ENCODE measurements at places on chromosomes 1 and 21.

DNA sequence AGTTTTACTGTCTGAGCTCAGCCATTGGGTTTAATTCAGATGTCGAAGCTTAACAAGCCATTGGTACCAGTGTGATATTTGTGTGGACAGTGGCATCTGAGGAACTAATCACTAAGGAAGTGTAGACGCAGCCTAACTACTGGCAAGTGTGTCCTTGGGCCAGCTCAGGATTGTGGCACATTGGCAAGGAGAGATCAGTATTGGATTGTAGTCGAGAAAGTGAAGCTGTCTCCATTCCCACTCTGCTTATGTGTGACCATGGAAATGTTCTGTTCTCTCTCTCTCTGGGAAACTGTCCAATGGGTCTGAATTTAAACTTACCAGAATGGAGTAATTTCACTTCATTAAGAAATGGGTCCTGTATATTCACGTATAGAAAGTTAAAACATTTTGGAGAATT, 112.2 kb downstream of the ITSN1 start:
- H3K27me3 ChIP-seq, result no peaks in the 10 kb centered on the region

GRCh38 chr1:119909890-119910596, 13.7 kb upstream of the ADAM30 start:
- no peaks in the 10 kb centered on the region for H3K27me3 ChIP-seq
- no peaks in the 10 kb centered on the region for H3K36me3 ChIP-seq
- H3K4me3 ChIP-seq, result no peak overlapping the region

DNA sequence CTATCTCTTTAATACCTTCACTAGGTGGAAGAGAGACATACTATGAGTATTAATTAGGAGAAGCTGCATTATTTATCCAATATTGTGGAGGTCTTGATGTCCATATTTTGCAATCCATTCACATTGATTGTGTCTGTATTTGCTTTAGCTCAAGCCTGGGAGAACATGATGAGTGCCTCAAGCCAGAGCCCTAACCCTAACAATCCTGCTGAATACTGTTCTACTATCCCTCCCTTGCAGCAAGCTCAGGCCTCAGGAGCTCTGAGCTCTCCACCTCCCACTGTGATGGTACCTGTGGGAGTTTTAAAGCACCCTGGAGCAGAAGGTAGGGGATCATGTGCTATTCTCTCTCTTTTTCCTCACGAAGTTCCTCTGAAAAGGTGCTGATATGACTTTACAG, 99.5 kb downstream of the CC2D1B start:
- no peaks in the 10 kb centered on the region for H3K36me3 ChIP-seq
- peaks cover 12% of the 10 kb centered on the region for H3K4me1 ChIP-seq
- no peak overlapping the region for H3K27ac ChIP-seq

GRCh38 chr1:72896256-72896655, 613.9 kb upstream of the NEGR1 start:
- no peaks in the 10 kb centered on the region for H3K36me3 ChIP-seq
- H3K4me1 ChIP-seq, result no peaks in the 10 kb centered on the region
- H3K27me3 ChIP-seq, result no peaks in the 10 kb centered on the region
- no peak for DNase-seq
- no peak overlapping the region for H3K27ac ChIP-seq
- no peak overlapping the region for H3K4me3 ChIP-seq

DNA sequence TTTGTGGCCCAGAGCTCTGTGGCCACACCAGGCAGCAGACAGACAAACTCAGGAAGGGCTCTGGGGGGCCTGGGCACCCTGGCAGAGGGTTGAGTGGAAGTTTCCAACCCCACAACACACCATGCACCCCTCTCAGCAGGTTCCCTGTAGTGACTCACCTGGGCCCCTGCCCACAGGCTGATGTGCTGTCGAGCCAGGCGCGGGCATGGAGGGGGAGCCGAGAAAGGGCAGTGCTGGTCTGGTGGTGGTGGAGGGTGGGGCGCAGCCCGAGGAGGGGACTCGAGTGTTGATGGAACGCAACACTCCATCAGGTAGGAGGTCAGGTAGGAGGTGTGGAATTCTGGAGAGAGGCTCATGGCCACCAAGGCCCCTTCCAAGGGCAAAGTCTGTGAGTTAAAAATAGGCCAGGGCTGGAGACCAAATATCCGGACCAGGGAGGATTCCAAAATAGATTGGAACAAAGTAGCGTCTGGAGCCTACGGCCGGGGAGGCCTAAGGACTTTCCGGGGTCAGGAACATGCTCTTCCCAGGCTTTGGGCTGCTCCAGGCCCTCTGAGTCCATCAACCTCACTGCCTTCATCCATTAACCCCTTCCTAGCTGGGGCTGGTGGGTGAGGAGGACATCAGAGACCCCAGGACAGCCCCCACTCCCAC, 191.5 kb upstream of the AJAP1 start:
- H3K4me1 ChIP-seq, result no peaks in the 10 kb centered on the region
- H3K36me3 ChIP-seq, result no peaks in the 10 kb centered on the region
- no peak for DNase-seq
- no peak overlapping the region for H3K4me3 ChIP-seq
- no peak overlapping the region for H3K27ac ChIP-seq
- no peaks in the 10 kb centered on the region for H3K27me3 ChIP-seq

GRCh38 chr1:1250786-1251284, 4.3 kb upstream of the C1QTNF12 start:
- DNase-seq, result no peak
- peaks cover 26% of the 10 kb centered on the region for H3K27me3 ChIP-seq

DNA sequence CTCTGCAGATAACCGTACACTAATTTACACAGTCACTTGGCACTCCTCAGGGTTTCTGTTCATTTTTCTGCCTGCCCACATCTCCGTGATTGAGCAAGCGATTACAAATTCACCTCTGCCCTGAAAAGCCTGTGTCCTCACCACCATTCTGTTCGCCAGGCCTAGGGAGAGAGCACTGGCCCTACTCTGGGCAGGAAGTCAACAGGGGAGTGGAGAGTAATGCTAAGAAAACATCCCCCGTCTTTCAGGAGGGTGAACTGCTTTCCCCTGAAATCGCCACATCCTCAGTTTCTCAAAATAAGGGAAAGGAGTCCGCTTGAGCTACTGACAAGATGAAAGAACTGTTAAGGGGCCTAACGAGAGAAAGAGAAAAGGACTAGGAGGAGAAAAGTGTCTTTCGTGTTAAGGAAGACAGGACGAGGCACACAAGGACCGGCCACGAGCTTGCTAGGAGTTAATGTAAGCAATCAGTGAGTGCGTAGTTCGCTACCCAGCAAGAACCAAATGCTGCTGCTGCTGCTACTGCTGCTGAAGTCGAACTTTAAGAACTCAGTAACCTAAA, 632 bp downstream of the PEX19 start:
- peaks cover 9% of the 10 kb centered on the region for H3K36me3 ChIP-seq
- DNase-seq, result peak; percentile 52
- H3K4me3 ChIP-seq, result peak overlapping the region; percentile 98
- no peak overlapping the region for H3K27ac ChIP-seq
- H3K4me1 ChIP-seq, result peaks cover 22% of the 10 kb centered on the region

DNA sequence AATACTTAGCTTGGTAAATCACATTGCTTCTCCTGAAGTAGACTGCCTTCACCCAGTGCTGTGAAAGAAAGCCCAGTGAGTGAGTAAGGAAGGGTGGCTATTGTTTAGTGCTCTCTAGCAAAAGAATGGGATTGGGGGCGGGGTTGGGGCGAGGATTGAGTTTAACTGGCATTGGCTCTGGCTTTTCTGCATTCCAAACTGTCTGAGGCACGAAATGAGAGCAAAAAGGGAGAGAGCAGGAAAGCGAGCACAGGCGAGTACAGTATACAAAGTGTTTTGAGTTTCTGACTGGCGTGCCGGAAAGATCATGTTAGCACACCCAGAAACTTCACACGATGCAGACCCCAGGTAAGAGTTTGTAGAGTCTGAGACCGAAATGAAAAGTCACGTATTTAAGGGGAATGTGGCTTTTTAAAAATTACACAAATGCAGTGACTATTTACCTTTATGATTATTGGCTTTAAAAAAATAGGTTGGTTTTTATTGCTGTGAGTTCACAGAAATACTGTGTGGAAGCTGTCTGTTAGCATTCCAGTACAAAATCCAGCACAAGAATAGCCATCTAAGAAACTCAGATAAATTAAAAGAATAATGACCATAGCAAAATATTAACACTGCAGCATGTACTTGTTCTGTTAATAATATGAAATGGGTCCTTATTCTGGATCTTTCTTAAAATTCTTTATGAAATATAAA, 155.4 kb downstream of the CLEC20A start:
- peak overlapping the region; percentile 50 for H3K27ac ChIP-seq
- H3K4me3 ChIP-seq, result peak overlapping the region; percentile 46
- peak; percentile 95 for DNase-seq
- no peaks in the 10 kb centered on the region for H3K36me3 ChIP-seq
- peaks cover 44% of the 10 kb centered on the region for H3K4me1 ChIP-seq

DNA sequence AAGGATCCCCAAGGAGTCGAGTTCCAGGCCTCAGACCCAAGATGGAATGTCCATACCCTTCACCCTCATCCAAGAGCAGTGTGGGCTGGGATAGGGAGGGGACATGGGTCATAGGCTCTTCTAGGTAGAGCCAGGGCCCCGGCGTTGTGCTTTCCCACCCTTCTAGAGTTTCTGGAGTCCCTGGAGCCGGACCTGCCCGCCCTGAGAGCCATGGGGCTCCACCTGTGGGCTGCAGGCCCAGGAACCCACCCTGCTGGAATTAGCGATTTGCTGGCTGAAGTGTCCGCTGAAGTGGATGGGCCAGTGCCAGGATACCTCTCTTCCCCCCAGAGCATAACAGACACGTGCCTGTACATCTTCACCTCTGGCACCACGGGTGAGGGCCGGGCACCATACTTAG, 1.1 kb downstream of the SLC27A3 start:
- no peaks in the 10 kb centered on the region for H3K36me3 ChIP-seq
- peaks cover 6% of the 10 kb centered on the region for H3K27me3 ChIP-seq
- H3K4me3 ChIP-seq, result peak overlapping the region; percentile 83
- DNase-seq, result no peak
- H3K4me1 ChIP-seq, result peaks cover 10% of the 10 kb centered on the region

- H3K36me3 ChIP-seq, result no peaks in the 10 kb centered on the region
- no peak overlapping the region for H3K4me3 ChIP-seq
- H3K27me3 ChIP-seq, result no peaks in the 10 kb centered on the region
- no peaks in the 10 kb centered on the region for H3K4me1 ChIP-seq
- DNase-seq, result no peak
These were observed 31.5 kb downstream of the RIMS3 start for GRCh38 chr1:40633931-40634376.

DNA sequence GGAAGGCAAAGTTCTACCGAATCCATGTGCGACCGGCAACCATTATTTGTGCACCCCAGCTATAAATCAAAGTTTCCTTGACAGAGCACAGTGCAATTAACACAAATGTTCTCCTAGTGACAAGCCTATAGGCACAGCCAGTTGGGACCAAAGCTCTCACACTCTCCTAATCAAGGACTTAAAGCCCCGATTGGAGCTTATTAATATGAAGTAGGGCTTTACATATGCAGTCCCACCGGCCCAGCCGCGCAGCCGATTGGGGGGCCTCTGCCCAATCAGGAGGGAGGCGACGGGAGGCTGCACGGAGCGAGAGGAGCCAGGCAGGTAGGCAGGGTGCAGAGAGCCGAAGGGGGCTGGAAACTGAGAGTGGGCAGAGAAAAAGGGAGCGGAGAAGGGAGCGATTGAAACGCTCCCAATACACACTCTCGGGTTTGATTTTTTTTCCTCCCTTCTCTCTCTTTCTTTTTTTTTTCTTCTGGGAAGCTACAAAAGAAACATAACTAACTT, at the start of gene ESRRG:
TSS of gene ESRRG (minus strand) at position 156 of the 507 bp plus-strand sequence. CDS start at position 26, 130 bp downstream.
- H3K27me3 ChIP-seq, result peaks cover 15% of the 10 kb centered on the region
- no peak within 1 kb of the TSS for H3K27ac ChIP-seq
- peaks cover 26% of the 10 kb centered on the region for H3K4me1 ChIP-seq
- H3K4me3 ChIP-seq, result peak within 1 kb of the TSS; percentile 70
- H3K36me3 ChIP-seq, result no peaks in the 10 kb centered on the region

GRCh38 chr1:226523646-226524406, 24.7 kb upstream of the STUM start:
- no peaks in the 10 kb centered on the region for H3K27me3 ChIP-seq
- no peaks in the 10 kb centered on the region for H3K36me3 ChIP-seq
- H3K4me3 ChIP-seq, result no peak overlapping the region
- no peak overlapping the region for H3K27ac ChIP-seq
- DNase-seq, result no peak

GRCh38 chr1:27358928-27359313, 7.8 kb downstream of the MAP3K6 start:
- H3K27ac ChIP-seq, result no peak overlapping the region
- DNase-seq, result no peak
- H3K4me3 ChIP-seq, result no peak overlapping the region
- peaks cover 55% of the 10 kb centered on the region for H3K27me3 ChIP-seq
- no peaks in the 10 kb centered on the region for H3K36me3 ChIP-seq
- peaks cover 19% of the 10 kb centered on the region for H3K4me1 ChIP-seq

- H3K36me3 ChIP-seq, result no peaks in the 10 kb centered on the region
- no peak overlapping the region for H3K27ac ChIP-seq
- H3K27me3 ChIP-seq, result no peaks in the 10 kb centered on the region
- peaks cover 8% of the 10 kb centered on the region for H3K4me1 ChIP-seq
- no peak overlapping the region for H3K4me3 ChIP-seq
These were observed 19.0 kb downstream of the BACE2 start for GRCh38 chr21:41186755-41187536.

DNA sequence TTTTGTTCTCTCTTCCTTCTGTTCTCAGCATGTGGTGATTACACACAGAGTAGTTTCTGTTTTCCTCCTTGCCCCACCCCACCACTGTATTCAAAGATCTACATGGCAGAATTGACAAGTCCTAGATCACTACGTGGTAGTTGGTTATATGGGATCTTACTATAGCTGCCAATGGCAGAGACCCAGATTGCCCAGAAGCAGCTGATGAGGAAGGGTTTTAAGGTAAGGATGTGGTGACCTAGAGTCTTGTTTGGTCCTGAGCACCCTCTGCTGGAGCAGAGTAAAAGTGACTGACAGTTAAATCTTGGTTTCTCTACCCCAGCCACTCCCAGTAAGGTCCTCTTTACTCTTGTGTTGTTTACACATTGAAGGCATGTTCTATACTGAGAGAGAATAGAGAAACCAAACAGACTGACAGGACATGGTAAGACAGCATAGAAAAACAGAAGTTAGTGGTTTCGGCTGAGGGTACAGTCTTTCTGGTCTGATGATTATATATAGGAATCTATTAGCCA, 22.8 kb upstream of the STRIP1 start:
- H3K27me3 ChIP-seq, result no peaks in the 10 kb centered on the region
- H3K27ac ChIP-seq, result no peak overlapping the region
- H3K4me1 ChIP-seq, result peaks cover 12% of the 10 kb centered on the region
- no peak overlapping the region for H3K4me3 ChIP-seq
